Activated CD8-positive, alpha-beta memory T cell treated with anti-CD3 and anti-CD28 coated beads for 1 hour (primary cell): ENCODE measurements at places on chromosomes 7 and 10.

GRCh38 chr7:98175260-98175940, 35.8 kb upstream of the BHLHA15 start:
- DNase-seq = no peak

DNA sequence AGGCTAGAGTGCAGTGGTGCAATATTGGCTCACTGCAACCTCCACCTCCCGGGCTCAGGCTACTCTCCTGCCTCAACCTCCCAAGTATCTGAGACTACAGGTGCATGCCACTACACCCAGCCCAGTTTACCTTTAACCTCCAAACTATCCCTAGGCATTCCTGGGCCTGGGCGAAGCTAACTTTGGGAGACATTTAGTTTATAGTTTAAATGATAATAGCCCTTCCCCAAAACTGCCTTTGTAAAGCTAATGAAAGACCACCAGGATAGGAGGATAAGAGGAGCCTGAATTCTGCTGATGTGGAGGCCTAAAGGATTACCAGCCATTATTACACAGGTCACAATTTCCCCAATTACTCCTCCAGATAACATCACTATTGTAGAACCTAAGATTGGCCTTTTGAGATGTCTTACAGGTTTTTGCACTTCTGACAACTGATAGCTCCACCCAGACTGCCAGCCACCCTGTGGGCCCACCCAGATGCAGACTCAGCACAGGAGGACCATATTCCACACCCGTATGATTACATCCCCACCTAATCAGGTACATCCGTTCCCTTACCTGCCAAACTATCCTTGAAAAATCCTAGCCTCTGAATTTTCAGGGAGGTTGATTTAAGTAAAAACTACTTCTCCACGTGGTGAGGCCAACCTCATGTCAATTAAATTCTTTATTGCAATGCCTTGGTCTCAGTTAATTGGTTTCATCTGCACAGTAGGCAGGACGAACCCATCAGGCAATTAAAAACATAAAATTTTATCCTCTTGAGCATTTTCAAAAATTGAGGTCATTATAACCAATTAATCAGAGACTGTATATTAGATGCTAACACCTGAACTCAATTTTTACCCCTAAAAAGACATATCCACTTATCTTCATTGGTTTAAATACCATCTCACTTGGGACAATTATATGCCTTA, 62.3 kb upstream of the TMEM254 start:
- no peak for DNase-seq

- DNase-seq = no peak
Measured at GRCh38 chr7:142954680-142955268, 7.4 kb downstream of the KEL start.

GRCh38 chr10:123429706-123430221, 236.4 kb upstream of the GPR26 start:
- DNase-seq = no peak

GRCh38 chr10:43667317-43667731, 18.6 kb upstream of the ZNF32 start:
- DNase-seq = no peak

DNA sequence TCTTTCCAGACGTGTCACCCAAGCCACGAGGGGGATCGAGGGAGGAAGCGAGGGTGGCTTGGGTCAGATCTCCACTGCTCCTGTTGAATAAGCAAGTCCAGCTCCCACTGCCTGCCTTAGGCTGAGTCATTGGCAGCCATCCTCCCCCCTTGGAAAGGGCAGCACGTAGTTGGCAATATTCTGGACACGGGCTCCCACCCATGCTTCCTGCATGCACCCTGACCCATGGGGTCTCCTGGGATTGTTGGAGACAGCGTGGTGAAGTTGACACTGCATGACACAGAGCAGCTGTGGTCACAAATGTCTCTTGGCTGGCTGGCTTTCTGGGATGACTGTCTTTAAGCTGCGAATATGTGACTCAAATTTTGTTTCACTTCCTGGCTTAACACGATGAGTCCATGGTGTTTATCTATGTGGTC, 11.2 kb downstream of the BTBD16 start:
- DNase-seq = no peak
